ENCODE measurements at places on chromosomes 7 and 10. TPM values are rescaled to one million over a fixed set of nuclear protein-coding genes. Genes with fewer than 3 reads are reported as not detected.

C7orf33 gene
- not detected for total RNA-seq

PROSER2 gene
- 26.6 TPM for total RNA-seq

ANKRD22 gene
- total RNA-seq = 0.30 TPM

FFAR4 gene
- total RNA-seq = 0.22 TPM

TAS2R41 gene
- not detected for total RNA-seq

AEBP1 gene
- not detected for total RNA-seq

SH2D4B gene
- not detected for total RNA-seq

TEX36 gene
- total RNA-seq = not detected

PLEKHS1 gene
- total RNA-seq = not detected

SPAM1 gene
- total RNA-seq = not detected

AOC1 gene
- not detected for total RNA-seq

OLAH gene
- total RNA-seq = not detected

OR13A1 gene
- not detected for total RNA-seq

PPP1R3C gene
- 21.0 TPM for total RNA-seq

ERVW-1 gene
- total RNA-seq = not detected

TASOR2 gene
- total RNA-seq = 35.6 TPM

R3HCC1L gene
- total RNA-seq = 13.5 TPM

VSTM4 gene
- total RNA-seq = 0.39 TPM

ZNF282 gene
- total RNA-seq = 23.6 TPM

ASAH2 gene
- 3.3 TPM for total RNA-seq

ZPBP gene
- not detected for total RNA-seq

MACC1 gene
- total RNA-seq = not detected

ABCB1 gene
- total RNA-seq = not detected

IGF2BP3 gene
- 28.8 TPM for total RNA-seq

SLC26A4 gene
- not detected for total RNA-seq

GPR26 gene
- total RNA-seq = not detected

RTKN2 gene
- 1.2 TPM for total RNA-seq

SPOCK2 gene
- 0.39 TPM for total RNA-seq

LANCL2 gene
- 13.4 TPM for total RNA-seq

TEX47 gene
- not detected for total RNA-seq

Data from A549 treated with ZK216348 at 1 μM for 4 hours (cell line).